Inflammatory macrophage treated with lipopolysaccharide for 1 hour (primary cell): ENCODE measurements at places on chromosomes 5 and 9.

DNA sequence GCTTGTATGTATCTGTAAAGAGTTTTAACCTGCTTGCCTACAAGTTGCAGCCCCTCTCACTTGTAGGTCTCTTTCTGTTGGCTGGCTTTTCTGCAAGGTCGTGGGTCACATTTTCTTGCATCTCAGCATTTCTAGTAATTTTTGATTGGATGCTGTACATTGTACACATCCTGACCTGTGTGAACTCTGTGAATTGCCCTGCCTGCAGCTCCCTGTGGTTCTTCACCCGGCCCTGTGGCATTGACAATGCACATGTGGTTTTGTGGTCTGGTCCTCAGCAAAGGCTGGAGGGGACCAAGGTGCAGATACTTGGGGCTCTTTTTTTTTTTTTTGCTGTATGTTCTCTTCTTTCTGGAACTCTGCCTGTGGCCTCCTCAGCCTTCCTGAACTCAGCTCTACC, 53.6 kb downstream of the WNK2 start:
- DNase-seq, result no peak

DNA sequence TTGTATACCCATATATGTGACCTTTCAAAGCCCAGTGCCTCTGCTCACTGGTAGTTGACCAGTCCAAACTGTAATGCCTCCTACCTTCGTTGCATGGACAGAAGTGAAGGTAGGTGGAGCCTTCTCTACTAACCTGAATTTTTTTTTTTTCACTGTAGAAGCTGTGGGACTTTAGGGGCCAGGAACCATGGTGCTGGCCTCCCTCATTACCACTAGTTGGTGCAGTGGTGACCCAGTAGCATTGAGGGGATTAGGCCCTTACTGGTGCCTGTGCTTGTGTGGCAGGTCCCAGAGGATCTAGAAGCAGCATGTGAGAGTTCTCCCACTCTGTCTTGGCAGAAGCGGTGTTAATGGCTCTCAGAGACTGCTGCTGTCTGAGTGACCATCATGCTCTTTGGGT, 2.3 kb downstream of the RALGPS1 start:
- DNase-seq, result no peak

DNA sequence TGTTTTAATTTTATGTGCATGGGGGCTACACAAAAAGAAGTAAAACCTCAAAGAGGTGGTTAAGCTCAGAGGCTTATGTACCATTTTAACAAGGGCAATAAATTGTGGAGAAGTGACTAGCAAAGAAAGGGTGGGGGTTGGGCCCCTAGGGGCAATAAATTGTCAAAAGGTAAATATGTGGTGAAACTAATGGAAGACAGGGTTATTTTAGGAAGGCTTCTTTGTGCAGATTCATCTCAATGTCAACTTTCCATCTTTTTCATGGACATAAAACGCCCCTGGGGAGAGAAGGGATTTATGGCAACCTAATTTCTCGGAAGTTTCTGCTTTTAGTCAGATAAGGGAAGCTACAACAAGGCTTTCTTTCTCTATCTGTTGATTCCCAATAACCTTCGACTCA, 42.5 kb upstream of the GOLM1 start:
- DNase-seq, result no peak

DNA sequence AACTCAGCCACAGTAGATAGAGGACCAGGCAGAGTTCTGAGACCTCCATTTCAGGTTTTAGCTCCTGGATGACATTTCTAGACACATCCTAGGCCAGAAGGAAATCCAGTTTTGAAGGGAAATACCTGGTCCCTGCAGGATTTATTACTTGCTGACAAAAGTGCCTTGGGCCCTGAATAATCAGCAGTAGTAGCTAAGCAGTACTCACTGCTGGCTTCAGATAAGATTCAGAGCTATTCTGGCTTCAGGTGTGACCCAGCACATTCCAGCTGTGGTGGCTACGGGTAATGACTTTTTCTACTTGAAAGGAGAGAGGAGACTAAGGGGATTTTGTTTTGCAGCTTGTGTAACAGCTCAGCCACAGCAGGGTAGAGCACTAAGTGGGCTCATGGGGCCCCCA, 34.0 kb downstream of the NDUFAF2 start:
- no peak for DNase-seq

GRCh38 chr9:133740911-133741310, 2.8 kb upstream of the SARDH start:
- peak; percentile 26 for DNase-seq

DNA sequence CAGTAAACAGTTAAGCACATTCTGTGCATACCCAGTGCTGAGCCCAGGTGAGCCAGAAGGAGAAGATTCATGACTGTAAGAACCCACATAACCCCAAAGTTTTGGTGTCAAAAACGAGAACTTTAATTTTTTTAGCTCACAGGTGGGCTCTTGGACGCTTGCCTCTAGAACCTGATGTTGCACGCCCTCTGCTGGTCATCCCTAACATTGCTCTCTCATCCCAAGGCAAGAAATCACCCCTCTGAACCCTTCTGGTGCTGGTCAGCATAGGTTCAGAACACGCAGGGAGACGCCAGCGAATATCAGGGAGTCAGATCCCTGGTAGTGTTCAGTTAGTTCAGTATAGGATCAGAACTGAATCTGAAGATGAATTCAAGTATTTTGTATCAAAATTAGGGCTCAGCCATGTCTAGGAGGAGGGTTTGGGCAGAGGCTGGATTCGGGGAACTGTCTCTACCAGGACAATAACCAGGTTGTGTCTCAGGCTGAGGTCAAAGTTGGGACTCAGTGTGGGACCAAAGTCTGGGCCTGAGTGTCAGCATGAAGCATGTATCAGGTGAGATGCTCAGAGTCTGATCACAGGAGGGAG, 4.1 kb upstream of the DNAJB5 start:
- no peak for DNase-seq

DNA sequence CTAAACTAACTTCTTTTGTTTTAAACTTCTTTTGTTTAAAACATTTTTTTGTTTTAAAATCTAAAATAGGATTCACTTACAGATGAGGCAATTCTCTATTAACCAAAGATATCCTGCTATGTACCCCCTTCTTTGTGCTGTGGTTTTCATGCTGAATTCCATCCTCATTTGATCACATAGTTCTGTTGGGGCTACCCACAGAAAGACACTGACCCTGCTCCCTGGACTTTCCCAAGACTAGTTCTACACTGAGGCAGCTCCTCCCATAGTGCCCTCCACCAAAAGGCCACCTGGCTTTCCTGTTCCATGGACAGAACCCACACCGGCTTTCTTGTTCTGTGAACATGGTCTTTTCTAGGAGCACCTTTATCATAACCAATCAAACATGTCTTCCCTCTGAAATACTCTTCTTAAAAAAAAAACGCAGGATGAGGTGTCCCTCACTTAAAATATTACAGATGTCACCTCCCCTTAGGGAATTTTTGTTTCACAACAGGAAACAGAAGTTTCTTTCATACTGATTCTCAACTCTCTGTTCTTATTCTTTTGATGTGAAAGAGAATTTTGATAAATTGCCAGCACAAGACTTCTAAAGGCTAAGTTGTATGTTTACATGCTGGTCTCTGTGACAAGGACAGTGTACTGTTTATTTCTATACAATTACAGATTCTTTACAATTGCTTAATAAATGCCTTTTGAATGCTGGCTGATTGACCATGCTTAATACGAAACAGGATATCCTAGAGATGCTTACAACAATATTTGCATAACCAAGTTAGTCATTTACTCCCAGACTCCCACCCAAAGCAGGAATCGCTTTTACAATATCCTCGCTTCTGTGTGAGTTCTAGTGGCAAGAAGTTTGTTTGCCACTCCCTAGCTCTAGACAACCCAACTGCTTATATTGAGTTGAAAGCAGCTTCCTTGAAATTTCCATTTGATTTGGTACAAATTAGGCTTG, 300.4 kb downstream of the DTWD2 start:
- DNase-seq, result no peak

DNA sequence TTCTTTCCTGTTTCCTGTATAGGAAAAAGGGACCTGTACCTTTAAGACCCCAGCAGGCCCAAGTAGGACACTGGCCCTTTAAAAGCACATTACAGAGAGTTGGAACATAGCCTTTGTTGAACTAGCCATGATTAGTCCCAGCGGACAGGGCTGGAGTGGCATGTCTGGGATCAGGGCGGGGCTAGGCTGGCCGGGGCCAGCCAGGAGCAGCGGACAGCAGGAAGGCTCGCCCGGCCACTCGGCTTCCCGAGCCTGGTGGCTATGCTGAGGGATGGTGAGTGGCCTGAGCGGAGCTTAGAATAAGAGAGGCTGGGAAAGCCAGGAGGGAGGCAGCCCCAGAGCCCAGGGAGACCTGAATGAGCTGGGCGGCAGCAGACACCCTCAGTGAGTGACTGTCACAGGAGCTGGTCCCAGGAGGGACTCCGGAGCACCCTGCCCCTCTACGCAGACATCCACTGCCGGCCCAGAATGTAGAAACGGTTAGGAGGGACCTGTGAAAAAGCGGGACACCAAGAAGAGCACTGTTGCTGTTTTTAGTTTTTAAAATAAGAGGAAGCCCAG, 92.1 kb downstream of the DAB2IP start:
- no peak for DNase-seq
